ENCODE measurements at places on chromosomes 5 and 9.

DNA sequence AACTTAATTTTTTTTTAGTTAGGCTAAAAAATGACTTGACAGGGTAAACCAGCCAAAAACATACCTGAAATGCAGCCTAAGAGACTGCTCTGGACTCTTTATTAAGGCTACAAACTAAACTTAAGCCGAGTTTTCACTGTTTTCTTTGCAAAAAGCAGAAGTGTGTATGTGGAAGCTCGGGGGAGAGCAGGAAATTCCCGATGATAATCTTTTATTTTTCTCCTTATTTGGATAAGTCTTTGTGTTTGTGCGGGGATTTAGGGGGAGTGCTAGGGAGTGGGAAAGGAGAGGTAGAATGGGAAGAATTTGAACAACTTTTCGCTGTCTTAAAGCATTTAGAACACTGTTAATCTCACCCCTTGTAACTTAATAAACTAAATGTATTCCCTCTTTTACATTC lies 30.7 kb upstream of the GPR21 start:
- no peak for DNase-seq

DNA sequence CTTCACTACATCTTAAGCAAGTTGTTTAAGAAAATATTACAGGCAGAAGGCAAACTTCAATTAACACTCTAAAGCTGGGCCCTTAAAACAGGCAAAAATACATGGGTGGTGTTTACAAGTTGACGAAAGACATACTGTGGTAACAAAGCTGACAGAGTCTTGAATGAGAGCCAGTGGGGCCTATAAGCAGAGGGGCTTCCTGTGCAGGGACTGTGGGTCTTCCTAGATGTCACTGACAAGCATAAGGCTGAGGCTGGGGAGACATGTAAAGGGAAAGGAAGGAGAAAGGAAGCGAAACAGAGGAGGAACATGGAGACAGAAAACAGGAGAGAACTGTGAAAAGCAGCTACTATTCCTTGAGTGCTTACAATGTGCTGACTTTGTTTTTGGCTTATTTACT lies 308.0 kb upstream of the RPS23 start:
- DNase-seq = no peak

- DNase-seq = no peak
These were observed 214.4 kb upstream of the S1PR3 start for GRCh38 chr9:88776717-88777497.

DNA sequence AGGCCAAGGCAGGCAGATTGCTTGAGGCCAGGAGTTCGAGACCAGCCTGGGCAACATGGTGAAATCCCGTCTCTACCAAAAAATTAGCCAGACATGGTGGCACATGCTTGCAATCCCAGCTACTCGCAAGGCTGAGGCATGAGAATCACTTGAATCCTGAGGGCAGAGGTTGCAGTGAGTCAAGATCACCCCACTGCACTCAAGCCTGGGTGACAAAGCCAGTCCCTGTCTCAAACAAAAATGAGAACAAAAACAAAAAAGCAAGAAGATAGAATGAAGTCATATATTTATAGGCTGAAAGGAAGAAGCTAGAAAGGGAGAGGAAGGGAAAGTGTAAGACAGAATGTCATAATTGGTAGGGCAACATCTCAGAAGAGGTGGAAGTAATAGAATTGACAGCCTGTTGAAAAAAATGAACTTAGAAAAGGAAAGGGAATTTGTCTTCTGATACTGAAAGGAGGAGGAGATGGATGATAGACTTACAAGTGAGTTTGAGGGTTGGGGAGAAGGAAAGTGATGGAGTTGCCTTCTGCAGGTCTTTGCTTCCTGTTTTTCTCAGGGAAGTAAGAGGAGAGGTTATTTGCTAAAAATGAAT lies 32.2 kb downstream of the CARD6 start:
- no peak for DNase-seq

DNA sequence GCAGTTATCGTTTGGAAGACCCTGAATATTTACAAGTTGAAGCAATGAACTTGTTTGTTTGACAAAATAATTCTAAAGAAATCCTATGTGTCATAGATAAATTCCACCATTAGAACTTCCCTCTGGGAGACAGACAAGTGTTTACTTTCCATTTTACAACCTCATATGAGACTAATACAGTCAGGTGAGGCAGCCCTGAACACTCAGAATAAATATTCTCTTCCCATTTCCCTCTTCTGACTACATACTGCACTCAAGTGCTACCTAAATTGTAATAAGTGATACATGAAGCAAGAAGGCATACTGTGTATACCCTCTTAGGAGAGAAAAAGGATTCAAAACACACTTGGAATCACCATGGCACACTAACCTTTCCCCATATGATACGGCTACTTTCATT lies 6.8 kb downstream of the RASEF start:
- no peak for DNase-seq

DNA sequence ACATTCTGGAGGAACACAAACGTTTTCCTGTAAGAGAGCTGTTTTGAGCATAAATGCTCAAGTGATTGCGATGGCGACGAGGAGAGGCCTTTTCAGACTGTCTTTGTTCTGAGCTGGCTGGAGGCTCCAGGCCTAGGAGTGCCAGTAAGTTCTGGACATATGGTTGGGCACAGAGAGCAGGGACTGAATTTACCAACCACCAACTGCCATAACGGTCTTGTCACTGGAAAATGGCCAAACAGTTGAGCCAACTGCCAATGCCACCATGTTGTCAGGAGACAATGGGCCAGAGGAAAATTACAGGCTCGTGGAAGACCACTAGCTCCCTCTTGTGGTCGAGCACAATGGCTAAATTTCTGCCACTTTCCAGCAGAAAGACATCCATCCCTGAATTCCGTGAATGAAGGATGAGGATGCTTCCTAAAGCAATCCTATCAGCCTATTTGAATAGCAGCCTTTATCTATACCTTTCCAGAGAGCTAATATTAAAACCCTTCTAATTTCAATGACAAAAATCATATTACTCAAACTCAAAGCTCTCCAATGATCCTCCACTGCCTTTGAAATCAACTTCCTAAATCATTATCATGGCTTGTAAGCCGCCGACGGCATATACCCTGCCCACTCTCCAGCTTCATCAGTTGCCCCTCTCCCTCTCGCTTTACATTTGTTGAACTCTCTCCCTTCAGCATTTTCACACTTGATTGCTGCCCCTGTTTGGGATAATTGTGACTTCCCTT lies 66.9 kb upstream of the GLIS3 start:
- DNase-seq = no peak

GRCh38 chr5:14469551-14470377 lies 111.8 kb upstream of the OTULINL start:
- no peak for DNase-seq

DNA sequence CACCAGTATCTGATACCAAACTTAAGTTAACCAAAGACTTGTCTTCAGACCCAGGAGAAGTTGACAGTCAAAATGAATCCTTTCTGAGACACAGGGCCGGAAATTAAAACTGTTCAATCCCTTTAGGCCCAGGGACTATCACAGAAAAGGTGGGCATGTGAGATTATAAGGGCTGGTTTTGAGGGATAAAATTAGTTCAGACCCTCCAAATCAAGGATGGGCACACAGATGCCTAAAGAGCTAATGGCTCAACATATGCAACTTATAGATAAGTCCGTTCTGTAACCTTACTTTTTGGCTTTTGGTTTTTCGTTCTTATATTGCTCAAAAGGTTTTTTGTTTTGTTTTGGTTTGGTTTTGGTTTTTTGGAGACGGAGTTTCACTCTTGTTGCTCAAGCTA lies 129.6 kb upstream of the ABCA1 start:
- DNase-seq = no peak

GRCh38 chr5:80076131-80077050 lies 41.2 kb downstream of the THBS4 start:
- DNase-seq = no peak

- DNase-seq = peak; percentile 37
These were observed at the start of gene AFAP1L1 for GRCh38 chr5:149271716-149272563. Gene AFAP1L1 (plus strand): TSS chr5:149271859. CDS start chr5:149271969, 110 bp downstream.

- DNase-seq = no peak
These were observed 126.1 kb upstream of the PITX1 start for GRCh38 chr5:135160036-135160675.

DNA sequence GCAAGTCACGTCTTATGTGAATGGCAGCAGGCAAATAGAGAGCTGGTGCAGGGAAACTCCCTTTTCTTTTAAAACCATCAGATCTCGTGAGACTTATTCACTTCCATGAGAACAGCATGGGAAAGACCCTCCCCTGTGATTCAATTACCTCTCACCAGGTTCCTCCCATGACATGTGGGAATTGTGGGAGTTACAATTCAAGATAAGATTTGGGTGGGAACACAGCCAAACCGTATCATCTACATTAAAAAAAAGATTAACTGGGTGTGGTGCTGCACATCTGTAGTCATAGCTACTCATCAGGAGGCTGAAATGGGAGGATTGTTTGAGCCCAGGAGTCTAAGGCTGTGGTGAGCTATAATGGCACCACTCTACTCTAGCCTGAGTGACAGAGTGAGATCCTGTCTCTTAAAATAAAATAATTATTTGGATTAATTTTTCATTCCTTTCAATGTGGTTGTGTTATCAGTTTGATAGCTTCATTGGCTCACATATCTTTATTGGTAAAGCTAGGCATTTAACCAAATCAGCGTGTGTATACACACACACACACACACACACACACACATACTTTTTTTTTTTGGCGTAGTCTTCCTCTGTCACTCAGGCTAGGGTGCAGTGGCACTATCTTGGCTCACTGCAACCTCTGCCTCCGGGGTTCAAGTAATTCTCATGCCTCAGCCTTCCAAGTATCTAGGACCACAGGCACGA lies 21.8 kb downstream of the DENND4C start:
- DNase-seq = no peak

GRCh38 chr5:96699186-96699820 lies 37.1 kb downstream of the CAST start:
- DNase-seq = no peak

DNA sequence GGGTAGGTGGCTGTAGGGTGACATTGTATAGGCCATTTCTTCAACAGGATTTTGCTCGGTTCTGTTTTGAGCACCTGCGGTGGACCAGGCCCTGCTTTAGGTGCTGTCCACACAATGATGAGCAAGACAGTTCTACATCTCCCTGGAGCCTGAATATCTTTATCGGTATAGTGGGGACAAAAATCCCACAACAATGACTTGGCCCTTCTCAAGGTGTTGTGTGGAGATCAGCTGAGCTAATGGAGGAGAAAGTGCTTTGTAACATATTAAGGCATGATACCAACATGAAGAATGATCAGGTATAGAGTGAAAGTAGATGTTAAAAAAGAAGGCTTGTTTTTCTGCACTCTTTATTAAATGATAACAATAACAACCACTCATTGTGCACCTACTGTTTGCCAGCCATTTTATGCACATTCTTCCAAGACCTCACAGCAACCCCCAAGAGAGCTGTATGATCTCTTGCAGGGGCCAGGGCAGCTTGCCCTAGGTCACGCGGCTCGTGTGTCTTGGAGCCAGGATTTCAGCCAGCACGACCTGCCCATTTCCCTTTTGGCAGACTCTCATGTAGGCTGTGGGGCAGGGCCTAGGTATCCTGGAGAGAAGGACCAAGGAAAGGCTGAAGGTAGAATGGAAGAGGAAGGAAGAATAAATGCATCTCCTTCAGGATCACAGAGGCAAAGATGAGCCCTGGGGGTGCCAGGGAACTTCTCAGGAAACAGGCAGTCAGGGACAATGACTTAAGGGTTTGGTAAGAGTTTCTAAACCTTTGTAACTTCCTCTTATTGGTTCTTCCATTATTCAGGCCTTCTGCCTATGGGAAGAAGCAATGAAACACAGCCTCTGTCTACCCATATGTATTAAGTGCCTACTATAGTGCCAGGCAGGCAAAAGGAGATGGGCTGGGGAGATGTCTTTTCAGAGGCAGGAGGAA lies 50.0 kb upstream of the PPARGC1B start:
- DNase-seq = no peak

GRCh38 chr5:134003064-134003816 lies 1.5 kb downstream of the VDAC1 start:
- DNase-seq = no peak

GRCh38 chr9:86708918-86709835 lies 238.1 kb downstream of the GAS1 start:
- DNase-seq = no peak

- no peak for DNase-seq
These were observed 4.2 kb upstream of the BSPRY start for GRCh38 chr9:113345190-113345589.

GRCh38 chr5:89493414-89493813 lies 610.4 kb upstream of the MEF2C start:
- DNase-seq = no peak

DNA sequence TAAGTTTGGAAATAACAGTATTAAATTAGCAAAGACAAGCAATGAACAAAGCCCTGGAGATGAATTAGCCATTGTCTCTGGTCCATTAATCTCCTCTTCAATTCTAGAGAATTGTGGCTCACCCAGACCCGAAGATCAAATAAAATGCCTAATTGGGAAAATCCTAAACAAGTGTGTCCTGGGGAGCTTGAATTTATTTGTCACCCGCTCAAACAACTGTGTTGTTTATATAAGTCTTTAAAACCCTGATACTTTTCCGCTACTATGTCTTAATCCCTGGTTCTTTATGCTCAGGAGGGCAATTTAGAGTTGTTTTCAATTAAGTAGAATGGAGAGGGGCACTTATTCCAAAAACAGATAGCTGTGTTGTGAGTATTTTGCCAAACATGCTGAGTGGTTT lies 128.4 kb downstream of the ANXA1 start:
- DNase-seq = no peak

- DNase-seq = no peak
These were observed 1.4 kb downstream of the DBH start for GRCh38 chr9:133637451-133638055.

GRCh38 chr9:13139641-13140171 lies 139.8 kb downstream of the MPDZ start:
- no peak for DNase-seq

DNA sequence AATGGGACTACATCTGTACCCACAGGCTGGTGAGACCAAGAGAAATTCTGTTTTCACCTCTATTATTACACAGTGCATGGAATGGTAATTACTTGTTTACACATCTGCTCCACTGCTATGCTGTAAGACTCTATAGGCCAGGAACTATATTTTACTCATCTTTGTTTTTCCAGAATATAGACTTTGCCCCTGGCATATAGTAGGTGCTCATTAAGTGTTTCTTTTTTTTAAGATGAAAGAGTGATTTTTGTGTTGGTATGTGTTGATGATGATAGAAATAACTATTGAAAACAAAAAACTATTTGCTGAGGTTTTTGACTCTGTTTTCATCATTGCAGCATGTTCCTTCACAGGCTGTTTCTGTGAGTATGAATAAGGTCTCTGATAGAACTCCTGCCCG lies 294.7 kb downstream of the CSNK1G3 start:
- no peak for DNase-seq

- no peak for DNase-seq
These were observed 58.2 kb upstream of the GGTA1 start for GRCh38 chr9:121557581-121558447.

DNA sequence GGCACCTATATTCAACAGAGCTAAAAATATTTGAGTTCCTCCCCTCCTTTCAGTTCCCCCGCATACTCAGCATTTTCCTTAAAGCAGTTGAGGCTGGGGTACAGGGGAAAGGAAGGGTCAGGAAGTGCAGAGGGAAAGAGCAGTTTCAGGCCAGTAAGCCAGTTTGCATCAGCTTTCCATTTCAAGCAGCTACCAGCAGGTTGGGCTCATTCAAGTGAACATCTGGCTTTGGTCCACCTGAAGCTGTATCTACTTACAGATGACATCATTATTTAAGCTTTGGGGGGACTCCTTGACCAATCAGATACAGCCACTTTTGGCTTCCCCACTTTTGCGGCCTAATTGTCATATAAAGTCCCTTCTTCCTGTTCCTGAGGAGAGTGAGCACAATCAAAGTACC lies 8.2 kb upstream of the ACO1 start:
- DNase-seq = no peak
